Neuronal stem cell (in vitro differentiated cells): ENCODE measurements at places on chromosomes 3 and 15.

DNA sequence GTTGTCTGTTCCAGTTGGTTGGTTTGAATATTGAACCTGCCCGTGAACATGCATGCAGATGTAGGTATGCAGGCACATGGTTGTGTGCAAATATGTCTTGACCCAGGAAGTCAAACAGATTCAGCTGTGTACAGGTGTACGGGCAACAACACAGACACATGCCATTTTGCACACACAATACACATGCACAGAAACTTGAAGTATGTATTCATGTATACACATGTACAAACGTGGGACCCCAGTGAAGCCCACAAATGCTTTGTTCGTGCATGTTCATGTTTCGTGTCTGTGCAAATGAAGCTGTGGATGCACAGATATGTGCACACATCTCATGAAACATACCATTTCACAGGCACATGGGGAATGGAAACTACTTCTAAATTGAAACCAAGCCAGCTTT, 30.7 kb downstream of the IDH3A start:
- no peak for DNase-seq

DNA sequence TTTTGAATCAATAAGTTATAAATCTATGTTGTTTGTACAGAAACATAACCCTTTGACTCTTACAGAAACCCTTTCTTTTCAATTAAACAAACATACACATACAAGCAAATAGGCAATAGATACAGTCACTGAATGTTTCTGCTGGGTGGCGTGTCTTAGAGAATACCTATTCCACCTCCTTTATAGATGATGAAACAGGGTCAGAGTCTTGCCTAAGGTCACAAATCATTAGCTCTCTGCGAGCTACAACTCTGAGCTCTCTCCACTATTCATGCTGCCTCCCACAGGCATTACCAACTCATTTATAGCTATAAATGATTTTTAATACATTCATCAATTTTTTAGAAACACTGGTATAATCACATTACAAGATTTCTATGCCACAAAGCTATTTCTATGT, 152.6 kb downstream of the RSL24D1 start:
- no peak for DNase-seq

DNA sequence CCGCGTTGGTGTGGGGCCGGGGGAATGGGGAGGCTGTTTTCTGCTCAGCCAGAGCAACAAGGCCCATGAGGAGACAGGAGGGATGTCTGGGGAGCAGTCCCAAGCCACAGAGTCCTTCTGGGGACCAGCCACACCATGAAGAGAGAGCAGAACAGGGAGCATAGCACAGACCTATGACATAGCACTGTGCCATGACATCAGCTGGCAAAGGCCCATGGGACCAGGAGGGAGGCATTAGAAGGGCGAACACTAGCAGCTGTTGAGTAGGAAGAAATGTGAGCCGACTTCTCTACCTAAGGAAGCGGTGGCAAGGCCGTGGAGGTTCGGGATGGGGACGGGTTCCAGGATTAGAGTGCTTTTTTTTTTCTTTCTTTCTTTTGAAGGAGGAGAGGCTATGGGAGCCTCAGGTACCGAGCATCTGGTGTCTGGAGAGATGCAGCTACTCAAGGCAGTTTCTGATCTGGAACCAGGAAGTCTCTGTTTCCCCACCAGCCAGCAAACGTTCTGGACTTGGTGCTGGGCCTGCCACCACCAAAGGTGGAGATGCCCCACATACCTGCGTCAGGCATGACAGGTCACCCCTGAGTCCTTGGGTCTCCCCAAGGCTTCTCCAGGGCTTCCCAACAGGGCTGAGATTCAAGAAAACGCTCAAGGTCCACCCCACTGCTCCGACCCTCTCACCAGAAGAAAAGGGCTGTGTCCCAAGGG, 77.3 kb upstream of the CGNL1 start:
- DNase-seq: no peak

DNA sequence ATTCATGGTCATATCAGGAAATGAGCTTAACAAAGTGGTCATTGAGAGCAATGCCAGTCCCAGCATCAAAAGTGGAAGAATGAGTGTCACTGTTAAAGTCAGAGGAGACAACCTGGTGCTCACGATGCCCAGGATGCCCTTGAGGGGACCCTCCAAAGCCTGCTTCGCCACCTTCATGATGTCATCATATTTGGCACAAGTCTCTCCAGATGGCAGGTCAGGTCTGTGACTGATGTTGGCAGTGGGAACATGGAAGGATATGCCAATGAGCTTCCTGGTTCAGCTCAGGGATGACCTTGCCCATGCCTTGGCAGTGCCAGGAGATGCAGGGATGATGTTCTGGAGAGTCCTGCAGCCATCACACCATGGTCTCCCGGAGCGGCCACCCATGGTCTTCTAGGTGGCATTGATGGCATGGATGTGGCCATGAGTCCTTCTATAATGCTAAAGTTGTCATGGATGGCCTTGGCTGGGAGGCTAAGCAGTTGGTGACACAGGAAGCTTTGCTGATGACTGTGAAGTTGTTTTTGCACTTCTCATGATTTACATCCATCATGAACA, 344.9 kb downstream of the SLC9A9 start:
- no peak for DNase-seq

- no peak for DNase-seq
These were observed 56.0 kb downstream of the CLEC3B start for GRCh38 chr3:45082142-45082538.

GRCh38 chr3:179768080-179768479, 115.2 kb downstream of the USP13 start:
- DNase-seq: peak; percentile 37

DNA sequence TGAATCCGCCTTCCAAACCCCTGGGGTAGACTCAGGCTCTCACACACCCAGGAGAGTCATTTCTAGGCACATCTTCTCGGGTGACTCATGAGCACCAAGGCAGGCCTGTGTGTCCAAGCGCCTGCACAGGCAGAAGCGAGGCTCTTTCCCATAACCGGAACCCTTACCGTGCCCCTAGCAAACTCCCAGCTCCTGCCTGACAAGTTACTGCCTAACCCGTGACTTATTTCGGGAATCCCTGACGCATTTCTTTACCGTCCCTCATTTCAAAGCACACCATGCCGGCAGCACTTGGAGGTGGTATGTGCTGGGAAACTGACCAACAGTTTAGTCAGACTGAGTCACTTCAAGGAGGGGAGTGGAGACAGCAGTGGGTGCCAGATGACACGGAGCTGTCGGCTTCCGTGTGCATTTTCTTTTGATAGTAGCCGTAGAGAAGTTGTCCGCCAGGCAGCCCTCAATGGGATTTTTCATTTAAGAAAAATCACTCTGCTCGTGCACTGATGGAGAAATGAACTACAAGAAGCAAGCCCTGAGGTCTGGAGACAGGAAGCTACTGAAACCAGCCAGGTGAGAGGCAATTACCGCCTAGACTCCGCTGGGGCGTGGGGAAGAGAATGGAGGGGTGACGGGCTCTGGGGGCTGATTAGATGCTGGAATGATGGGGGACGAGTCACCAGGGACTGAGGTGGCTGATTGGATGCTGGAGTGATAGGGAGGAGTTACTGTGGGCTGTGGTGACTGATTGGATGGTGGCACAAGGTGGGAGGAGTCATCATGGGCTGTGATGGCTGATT, 17.3 kb upstream of the HRH1 start:
- DNase-seq: no peak

- no peak for DNase-seq
These were observed 204.7 kb upstream of the CTNNB1 start for GRCh38 chr3:40994611-40995010.

DNA sequence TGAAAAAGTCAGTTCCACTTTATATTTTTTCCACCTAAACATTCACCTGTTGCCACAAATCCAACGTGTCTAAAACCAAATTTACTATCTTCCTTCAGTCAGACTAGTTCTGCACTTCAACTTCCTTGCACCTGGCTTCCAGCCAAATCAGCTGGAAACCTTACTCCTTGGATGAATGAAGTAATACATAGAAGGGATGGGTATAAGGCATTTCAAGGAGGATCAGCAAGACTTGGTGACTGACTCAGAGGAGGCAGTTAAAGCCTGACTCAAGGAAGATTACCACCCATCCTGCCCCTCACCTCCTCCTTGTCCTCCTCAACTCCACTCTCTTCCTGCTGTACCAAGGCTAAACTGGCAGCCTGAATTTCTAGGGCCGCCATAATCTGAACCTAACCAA, 37.1 kb downstream of the QTRT2 start:
- no peak for DNase-seq

DNA sequence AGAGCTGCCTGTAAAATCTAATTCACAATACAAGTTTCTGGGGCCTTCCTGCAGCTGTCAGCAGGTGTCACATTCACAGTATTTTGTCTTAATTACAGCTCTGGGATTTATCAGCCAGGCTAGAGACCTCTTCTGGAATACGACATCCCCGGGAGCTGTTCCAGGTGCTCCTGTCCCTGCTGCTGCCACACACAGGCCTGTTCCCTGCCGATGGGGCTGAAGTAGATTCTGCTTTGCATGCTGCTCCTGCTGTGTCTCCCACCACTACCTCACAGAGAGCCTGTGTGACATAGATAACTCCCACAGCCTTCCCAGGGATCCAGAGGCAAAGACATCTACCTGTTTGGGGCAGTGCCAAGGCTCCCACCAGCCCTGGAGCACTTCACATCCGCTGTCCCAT, 20.4 kb downstream of the COLQ start:
- DNase-seq: no peak

DNA sequence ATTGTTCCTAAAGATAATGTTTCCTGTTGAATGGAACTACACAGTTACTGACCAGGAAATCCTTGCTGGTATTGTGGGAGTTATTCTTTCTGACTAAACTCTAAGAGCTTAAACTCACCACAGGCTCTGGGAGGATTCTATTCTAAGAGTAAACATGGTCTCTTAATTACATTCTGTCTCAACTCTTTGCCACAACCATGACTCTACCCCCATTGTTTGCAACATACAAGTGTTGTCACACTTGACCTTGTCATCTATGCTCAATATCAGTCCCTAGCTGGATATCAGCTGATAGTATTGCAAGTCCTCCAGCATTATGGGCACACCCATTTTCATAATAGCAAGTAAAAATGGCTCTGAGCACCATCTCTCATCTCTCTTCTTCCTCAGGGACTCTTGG, 29.6 kb upstream of the SECISBP2L start:
- no peak for DNase-seq

- no peak for DNase-seq
These were observed 102.1 kb upstream of the FRMD4B start for GRCh38 chr3:69488026-69488425.

DNA sequence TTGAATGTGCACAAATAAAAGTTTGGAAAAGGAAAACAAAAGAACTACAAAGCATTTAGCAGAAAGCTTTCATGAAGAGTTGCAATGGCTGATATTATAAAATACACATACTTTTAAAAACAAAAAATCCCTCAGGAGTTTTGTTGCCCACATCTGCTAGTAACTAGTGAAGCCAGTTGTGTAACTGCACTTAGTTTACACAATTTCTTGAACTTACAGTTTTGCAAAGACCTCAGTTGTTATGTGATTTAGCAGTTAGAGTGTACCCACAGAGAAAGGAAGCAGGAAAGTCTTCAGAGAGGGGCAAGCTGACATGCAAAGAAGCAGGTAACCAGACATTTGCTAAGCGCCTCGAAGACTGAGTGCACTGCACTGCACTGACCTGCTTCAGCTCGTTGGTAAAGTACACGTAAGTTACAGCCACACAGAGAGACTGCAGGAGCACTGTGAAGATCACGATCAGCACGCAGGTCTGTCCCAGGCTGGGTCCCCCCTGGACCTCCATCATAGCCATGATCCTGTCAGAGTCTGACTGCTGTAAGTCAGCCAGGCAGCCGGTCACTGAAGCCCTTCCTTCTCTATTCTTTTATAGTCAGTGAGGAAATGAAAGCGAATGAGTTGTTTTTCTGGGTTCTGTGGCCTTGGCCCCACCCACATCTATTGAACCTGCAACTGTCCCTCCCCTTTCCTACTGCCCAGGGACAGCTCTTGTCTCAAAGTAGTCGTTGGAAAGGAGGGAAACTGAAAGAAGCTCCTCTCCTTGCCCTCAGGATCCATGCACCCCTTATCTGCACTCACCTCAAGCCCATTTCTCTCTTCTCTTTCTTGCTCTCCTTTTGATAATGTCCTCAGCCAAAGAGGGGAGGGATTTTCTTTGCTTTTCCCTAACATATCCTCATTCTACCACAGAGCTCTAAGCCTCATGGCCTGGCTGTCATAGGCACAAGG, at the start of gene TNFSF10:
TSS of gene TNFSF10 (minus strand) at position 560 of the 948 bp plus-strand sequence. CDS start at position 514, 46 bp downstream.
- DNase-seq: no peak

- no peak for DNase-seq
These were observed 24.9 kb upstream of the C3orf80 start for GRCh38 chr3:160200353-160200752.

DNA sequence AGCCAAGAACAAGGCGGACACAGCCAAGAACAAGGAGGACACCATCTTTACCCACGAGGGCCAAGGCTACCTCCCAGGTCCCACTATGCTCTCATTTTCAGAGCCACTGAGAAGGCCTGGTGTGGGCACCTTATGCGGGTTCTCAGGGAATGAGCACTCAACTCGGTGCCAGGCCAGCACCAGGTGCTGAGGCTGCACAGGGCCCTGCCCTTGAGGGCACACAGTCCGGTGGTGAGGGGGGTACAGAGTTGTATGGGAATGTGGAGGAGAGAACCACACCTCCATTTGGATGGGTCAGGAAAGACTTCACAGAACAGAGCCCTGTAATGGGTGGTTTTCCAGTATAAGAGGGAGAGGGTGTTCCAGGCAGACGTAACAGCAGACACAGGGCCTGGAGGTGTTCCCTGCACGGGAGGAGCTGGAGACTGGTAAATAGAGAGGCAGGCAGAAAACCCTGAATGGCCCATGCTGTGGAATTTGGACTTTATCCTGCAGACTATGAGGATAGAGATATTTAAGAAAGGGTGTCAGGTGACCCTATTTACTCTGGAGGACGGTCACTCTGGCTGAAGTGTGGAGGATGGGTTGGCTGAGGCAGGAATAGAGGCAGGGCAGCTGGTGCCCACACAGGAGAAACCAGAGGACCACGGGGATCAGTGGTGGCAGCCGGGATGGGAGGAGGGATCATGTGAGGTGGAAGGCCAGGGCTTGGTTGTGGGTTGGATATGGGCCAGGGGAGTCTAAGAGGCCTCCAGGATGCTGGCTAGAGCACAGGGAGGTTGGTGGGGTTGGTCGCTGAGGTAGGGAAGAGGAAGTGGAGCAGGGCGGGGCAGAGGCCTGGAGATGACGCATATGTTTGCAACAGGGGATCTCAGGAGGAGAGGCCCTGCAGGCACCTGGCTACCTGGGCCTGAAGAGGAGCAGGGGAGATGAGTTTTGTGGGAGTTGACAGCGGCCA, 34.6 kb downstream of the CRABP1 start:
- DNase-seq: no peak

- peak; percentile 48 for DNase-seq
These were observed at the start of gene DIS3L for GRCh38 chr15:66293419-66294156. Gene DIS3L (plus strand): TSS chr15:66293568. CDS start chr15:66293597, 29 bp downstream.

GRCh38 chr15:101047301-101047781, 128.2 kb downstream of the LRRK1 start:
- DNase-seq: no peak

- DNase-seq: no peak
These were observed 2.7 kb upstream of the KNSTRN start for GRCh38 chr15:40379853-40380252.

- DNase-seq: no peak
These were observed 1575.1 kb downstream of the OTOL1 start for GRCh38 chr3:163071713-163072112.

GRCh38 chr3:72818092-72818773, 30.0 kb downstream of the SHQ1 start:
- DNase-seq: no peak

GRCh38 chr3:65265942-65266590, 578.3 kb upstream of the ADAMTS9 start:
- DNase-seq: no peak

- peak; percentile 43 for DNase-seq
These were observed 1264.3 kb upstream of the ALCAM start for GRCh38 chr3:104102386-104102785.
